ENCODE measurements at places on chromosomes 12 and 14.

DNA sequence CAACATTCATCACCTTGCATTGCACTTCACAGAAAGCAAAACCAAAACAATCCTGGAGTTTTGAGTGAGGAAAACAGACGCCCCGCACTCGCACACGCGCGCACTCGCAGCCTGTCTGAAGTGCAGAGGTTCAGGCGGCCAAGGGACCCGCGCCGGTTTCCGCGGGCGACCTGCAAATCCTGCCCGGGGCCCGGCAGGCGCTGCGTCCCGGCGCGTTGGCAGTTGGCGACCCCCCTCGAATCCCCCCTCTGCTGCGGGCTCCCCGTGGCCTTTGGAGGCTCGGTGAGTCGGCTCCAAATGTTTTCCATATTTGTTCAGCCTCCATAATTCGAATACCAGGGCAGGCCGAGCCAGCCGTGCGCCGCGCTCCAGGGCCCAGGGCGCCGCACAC, at the start of gene SSPN:
Gene SSPN, plus strand, starts transcription at position 324 of the 391 bp plus-strand sequence. CDS start 100 bp downstream, outside the sequence.
- DNase-seq: no peak

GRCh38 chr12:29611906-29612305, 114.4 kb upstream of the OVCH1 start:
- DNase-seq: no peak

- DNase-seq: no peak
Measured at GRCh38 chr12:130827432-130827831, 11.6 kb downstream of the STX2 start.

- DNase-seq: no peak
Measured at GRCh38 chr12:111758120-111758561, 8.6 kb upstream of the ALDH2 start.

- DNase-seq: no peak
Measured at GRCh38 chr12:110249716-110250225, 31.3 kb upstream of the ATP2A2 start.
